ENCODE measurements at places on chromosomes 12 and 14.

- no peak for DNase-seq
These were observed 164.2 kb downstream of the CALM1 start for GRCh38 chr14:90560991-90561390.

DNA sequence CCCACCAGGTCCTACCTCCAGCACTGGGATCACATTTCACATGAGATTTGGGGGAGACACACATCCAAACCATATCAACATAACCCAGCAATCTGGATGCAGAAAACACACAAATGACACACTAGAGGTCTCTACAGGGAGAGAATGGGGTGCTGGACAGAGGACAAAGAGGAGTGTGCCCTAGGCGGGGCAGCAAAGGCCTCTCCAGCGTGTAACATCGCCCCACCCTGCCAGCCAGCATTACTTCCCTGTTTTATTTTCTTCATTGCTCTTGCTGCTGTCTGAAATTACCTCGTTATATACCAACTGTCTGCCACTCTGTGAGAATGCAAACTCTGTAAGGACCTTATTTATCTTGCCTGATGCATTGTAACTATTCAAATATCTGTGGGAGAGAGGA is 61.1 kb downstream of the RIMBP2 start:
- DNase-seq: no peak

GRCh38 chr12:14723763-14724162 is 27.4 kb upstream of the GUCY2C start:
- peak; percentile 58 for DNase-seq

GRCh38 chr12:66500091-66500490 is 178.8 kb downstream of the GRIP1 start:
- DNase-seq: no peak

GRCh38 chr12:115320967-115321366 is 637.0 kb upstream of the TBX3 start:
- no peak for DNase-seq

GRCh38 chr12:112025808-112026375 is 12.7 kb downstream of the ERP29 start:
- peak; percentile 43 for DNase-seq

DNA sequence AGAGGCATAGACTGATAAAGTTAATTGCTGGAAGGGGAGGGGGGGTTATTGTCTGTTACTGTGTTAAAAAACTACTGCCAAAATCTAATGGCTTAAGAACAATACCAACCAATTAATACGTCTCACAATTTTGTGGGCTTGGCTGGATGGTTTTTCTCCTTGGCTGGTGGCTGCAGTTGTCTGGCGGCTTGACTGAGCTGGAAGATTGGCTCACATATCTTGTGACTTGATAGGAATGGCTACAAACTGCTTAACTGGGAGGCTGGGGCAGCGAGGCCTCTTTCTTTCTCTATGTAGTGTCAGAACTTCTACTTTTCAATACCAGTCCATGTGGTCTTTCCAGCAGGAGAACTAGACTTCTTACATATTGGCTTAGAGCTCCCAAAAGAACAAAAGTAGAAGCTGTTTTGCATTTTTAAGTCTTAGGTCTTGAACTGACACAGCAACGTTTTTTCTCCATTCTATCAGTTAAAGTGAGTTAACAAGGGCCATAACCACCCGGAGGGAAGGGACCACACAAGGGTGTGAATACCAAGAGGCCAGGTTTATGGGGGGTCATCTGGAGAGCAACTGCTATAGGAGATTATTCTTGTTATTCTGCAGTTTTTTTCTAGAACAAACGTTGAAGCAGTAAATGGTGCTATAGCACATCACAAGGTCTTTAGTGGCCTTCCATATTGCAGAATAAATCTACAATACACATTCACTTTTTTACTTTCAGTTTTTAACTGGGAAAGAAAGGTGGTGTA is 46.9 kb downstream of the ZDHHC17 start:
- no peak for DNase-seq

- DNase-seq: peak; percentile 90
These were observed 83.8 kb downstream of the NRXN3 start for GRCh38 chr14:78253986-78254385.

GRCh38 chr14:55530464-55530863 is 49.5 kb upstream of the KTN1 start:
- no peak for DNase-seq

DNA sequence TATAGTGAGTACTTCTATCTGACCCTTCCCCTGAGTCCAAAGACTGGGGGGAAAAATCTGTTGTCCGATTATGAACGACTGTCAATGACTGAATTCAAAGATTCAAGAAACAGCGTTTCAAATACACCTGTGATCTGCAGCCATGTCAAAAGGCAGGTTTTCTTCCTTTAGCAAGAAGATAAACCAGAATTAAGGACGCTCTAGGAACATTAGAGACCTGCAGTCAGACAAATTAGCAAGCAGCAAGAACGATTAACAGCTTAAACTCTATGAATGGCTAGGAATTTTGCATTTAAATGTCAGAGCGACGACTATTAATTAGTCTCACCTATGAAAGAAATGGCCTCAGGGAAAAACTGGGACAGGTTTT is 2.1 kb downstream of the DUSP6 start:
- no peak for DNase-seq

DNA sequence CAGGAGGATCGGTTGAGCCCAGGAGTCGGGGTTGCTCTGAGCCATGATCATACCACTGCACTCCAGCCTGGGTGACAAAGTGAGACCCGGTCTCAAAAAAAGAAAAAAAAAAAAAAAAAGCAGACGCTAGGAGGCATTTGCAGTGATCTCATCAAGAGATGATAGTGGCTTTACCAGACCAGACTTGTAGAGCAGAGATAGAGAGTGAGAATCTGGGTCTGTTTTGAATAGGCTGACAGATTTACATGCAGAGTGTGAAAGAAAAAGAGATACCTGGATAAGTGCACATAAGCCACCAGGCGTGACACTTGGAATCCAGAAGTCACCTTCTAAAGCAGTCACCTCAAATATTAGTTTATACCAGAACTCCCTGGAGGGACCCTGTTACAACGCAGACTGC is 21.1 kb upstream of the FLRT2 start:
- DNase-seq: no peak

- DNase-seq: peak; percentile 49
These were observed 17.9 kb upstream of the DCAF5 start for GRCh38 chr14:69170839-69171238.

DNA sequence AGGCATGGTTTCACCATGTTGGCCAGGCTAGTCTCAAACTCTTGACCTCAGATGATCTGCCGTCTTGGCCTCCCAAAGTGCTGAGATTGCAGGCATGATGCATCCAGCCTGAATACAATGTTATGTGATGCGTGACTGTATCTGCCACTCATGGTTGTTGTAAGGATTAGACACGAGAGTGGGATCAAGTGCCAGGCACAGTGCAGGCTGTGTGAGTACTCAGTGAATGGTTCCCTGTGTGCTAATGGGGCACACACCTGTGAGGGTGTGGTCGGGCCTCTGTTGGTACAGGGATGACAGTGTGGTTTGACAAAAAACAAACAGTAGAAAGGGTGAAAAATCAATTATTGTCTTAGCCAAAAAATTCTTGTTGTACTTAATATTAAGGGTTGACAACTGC is 61.8 kb downstream of the TECPR2 start:
- no peak for DNase-seq

DNA sequence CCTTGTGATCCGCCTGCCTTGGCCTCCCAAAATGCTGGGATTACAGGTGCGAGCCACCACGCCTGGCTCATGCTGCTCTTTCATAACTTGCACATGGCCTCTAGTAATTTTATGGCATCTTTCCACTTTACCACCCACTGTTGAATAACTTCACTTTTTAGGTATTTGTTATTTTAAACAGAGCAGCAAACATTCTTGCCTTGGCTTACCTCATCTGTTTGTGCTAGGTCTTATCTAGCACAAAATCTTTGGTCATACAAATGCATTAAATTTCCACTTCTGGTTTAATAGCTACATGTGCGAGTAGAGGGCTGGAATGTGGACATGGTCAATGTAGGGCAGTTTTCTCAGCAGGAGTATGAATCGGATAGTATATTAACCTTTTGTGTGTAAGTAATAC is 38.8 kb upstream of the ATF7IP start:
- DNase-seq: peak; percentile 48

DNA sequence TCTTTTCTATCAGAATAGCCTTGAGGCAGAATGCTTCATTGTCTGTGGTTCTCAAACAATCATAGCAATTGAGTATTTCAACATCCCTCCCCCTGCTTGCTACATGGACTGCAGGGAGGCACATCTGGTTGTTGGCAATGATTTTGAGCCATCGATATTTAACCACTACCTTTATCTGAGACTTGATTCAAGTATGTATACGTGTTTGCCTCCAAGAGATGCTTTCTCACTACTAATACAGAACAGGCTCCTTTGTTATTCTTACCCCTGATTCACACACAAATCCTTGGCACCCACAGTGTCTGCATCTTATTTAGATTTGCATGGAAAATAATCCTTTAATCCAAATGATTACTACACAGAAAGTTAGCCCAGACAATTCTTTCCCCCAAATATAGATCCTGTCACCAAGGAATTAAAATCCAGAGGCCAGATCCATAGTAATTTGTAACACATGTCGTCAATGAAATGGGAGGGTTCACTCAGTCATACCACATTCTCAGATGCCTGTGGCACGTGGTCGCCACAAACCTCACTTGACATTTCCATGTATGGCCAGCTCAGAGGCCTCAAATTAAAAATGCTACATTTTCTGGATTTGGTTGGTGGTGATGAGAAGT is 199.3 kb downstream of the ITPR2 start:
- peak; percentile 73 for DNase-seq

- DNase-seq: peak; percentile 85
These were observed 64.9 kb upstream of the PCED1B start for GRCh38 chr12:47014474-47014873.

DNA sequence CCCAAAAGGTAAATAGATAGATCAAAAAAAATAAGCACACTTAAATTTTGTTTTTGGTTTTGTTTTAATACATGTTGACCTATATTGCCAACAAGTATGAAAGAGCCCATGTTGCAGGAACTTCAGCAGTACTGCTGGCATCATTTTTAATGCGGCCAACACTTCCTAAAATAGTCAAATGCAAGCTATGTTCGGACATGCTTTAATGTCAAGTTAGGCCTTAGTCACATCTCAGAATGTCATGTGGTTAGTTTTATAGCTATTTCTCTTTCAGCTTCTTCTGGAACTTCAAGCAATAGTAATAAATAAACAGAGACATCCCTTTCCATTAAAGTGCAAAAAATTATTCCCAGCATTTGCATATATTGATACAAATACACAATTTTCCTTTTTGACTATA is 153.4 kb downstream of the PIK3C2G start:
- no peak for DNase-seq

- no peak for DNase-seq
These were observed 15.4 kb downstream of the PXN start for GRCh38 chr12:120249875-120250795.

- DNase-seq: no peak
These were observed 3.5 kb downstream of the TAC3 start for GRCh38 chr12:57012600-57013465.

DNA sequence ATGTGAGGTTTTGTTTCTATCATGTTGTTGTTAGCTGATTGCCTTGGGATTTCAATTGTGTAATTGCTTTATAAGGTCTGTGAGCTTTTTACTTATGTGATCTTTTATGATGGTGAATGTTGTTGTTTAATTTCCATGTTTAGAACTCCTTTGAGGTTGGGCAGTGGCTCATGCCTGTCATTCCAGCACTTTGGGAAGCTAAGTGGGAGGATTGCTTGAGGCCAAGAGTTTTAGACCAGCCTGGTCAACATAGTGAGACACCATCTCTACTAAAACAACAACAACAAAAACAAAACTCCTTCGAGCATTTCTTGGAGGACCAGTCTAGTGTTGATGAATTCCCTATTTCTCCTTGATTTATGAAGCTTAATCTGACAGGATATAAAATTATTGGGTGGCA is 102.1 kb upstream of the PMCH start:
- peak; percentile 3 for DNase-seq
